Retinal pigment epithelial cell (primary cell): ENCODE measurements at places on chromosomes 5 and 9.

DNA sequence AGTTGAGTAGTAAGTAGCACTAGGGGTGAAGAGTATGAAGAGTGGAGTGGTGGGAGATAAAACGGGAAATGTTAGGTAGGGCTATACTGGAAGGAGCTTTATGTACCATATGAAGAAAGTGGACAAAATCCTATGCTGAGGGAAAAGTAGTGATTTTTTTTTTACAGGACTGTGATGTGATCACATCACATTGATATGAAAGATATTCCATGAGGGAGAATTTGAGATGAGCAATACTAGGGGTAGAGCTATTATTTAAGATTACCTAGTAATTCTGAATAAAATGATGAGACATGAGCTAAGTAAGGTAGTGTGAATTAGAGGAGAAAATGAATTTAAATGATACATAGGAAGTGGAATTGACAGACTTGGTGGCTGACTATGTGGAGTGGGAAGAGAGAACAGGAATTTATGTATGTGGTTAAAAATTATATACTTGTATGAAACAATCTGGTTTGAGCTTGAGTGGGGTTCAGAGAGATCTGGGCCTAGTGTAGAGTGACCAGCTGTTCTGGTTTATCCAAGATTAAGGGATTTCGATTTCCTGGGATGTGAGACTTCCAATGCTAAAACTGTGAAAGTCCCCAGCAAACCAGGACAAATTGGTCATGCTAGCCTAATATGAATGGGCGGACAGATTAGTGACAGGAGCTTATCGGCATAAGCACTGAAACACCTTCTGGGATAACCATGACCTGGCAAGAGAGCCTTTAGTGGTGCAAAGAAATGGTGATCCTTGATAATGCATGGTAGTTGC is 29.3 kb upstream of the STOM start:
- DNase-seq = no peak

DNA sequence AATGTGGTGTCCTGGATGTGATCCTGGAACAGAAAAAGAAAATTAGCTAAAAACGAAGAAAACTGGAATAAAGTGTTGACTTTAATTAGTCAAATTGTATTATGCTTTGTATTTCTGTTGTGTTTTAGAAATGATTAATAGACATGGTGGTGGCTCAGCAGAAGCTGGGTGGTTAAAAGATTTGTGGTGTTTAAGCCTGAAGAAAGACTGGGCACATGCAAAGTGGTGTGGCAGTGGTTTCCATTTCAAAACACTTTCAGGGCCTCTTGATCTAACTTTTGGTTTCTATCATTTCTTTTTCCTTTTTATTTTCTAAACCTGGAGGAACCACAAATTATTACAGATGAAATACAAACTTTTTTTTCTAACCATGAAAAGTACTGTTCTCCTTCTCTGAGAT is 44.1 kb downstream of the ADGRV1 start:
- DNase-seq = no peak

DNA sequence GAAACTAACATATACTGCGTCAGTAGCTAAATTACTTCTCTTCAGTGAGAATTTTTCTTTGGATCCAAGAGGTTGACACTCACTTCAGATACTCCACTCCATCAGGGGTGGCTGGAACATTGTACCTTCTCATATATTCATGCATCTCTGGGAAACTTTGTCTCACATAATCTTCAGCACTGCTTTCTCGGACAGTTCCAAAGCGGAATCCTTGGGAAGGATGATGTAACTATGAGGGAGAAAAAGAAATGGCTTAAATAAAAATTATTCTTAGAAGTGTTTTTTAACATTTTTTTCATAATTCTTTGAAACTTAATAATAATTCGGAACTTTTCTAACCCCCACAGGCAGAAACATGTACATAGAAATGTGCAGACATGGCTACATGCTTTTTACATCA is 33.4 kb upstream of the PPP3R2 start:
- no peak for DNase-seq

DNA sequence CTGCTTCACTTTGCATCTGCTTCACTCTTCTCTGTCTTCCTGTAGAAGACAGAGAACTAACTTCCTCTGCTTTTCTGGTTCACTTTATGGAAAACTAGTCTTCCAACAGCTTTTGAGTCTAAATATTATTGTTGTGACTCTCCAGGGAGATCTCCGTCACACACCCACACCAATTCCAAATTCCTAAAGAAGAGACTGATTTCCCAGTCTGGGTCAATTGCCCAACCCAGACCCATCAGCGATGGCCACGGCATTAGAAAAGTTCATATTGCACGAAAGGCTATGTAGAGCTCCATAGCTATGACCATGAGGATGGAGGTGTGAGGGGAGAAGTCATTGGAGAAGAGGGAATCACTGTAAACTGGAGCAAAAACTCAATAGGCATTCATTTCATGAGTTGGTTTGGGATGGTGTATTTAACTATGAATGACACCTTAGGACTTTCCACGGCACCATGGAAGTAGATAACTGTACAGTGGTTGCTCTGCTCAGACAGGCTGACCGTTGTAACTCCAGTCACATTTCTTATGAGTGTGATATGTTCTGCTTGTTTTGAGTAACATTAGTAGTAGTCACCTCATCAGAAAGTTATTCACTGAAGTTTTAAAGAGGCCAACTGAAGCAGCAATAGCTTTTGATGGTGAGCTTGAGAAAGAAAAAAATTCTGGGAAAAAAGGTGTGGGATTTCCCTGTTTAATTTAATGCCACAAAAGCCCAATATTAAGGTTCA is 78.1 kb upstream of the MAMDC2 start:
- no peak for DNase-seq

DNA sequence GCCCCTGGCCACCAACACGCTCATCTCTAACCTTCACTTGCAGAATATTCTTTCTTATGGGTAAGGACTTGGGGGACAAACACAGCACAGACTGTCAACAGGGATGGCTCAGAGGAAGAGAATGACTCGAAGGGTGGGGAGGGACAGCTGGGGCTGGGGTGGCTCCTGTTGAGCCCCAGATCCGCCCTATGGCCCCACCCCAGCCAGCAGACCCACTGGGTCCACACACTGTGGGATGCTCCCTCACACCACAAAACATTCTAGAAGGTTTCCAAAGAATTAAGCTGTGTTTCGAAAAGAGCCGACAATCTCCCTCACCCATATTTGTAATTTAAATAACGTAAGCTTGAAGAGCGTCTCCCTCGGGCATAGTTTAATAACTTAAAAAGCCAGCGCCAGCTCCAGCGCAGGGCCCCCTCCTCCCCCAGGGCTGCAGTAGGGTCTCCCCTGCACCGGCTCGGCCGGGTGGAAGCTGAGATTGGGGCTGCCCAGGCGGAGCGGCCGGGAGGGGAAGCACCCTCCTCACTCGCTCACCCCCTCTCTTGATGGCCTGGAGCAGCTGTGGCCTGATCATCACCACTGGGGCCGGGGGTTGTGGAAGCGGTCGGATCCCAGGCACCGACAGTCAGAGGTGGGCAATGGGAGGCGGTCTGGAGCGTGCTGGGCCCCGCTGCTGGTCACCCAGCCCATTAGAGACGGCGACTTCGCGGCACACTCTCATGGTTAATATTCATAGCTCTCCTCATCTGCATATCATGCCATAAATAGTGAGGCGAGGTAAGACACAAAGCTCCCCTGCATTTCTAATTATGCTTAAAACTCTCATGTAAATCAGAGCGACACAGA is 37.6 kb downstream of the NACC2 start:
- DNase-seq = no peak

DNA sequence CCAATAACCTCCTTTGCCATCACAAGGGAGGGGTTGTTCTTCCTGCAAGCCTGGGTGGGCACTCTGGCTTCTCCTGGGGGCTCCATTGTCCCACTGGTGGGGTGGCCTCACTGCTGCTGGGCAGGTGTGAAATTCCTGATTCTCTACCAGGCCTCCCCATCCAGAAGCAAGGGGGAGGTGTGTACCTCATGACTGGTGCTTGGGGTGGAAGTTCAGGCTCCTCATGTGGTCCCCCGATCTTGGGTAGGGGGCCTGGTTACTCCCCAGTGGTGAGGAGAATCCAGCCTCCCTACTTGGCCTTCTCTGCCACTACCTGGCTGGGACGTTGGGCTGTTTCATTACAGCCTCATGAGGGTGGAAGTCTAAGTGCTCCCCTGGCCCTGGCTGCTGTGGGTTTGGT is 433.9 kb downstream of the IRX2 start:
- DNase-seq = no peak

GRCh38 chr5:42495914-42496313 is 72.7 kb downstream of the GHR start:
- DNase-seq = no peak

DNA sequence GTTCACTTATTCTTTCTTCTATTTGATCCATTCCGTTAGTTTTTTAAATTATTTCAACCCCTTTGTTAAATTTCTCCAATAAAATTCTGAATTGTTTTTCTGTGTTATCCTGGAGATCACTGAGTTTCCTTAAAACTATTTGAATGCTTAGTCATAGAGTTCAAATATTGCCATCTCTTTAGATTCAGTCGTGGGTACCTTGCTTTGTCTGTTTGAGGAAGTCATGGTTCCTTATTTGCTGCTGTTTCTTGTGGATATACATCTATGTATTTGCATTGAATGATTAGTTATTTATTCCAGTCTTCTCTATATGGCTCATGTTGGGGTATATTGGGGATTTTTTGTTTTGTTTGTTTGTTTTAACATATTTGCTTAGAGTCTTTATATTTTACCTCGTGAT is 80.6 kb downstream of the HINT1 start:
- no peak for DNase-seq

DNA sequence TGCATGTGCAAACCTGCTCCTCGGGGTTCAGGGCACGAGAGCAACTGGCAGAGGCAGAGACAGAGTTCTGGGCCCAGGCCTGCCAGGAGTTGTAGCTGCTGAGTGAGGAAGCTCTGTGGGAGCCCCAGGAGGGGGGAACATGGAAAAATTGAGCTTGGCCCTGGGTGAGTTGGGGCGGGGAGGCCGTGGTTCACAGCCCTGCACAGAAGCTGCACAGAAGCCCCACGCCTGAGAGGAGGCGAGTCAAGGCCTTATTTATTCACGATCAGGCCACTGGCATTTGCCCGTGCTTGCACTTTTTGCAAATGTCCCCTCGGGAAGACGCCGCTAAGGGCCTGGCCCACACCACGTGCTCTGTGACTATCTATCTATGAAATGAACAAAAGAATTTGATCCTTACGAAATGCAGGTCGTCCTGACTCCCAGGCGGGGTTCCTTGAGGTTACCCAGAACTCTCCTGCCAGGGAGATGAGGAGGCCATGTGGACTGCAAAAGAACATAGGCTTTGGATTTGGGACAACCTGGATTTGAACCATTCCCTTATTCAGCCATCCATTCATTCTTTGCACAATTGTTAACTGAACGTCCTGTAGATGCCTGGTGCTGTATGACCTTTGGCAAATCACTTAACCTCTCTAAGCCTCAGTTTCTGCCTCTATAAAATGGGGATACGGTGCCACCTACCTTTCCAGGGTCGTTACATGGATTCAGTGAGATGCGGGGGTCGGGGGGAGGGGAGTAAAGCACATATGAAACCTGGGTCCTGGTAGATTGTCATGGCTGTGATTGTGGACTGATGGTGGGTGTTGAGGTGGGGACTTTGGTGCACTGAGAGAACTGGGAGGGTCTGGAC is 17.9 kb downstream of the COL27A1 start:
- no peak for DNase-seq

- peak; percentile 66 for DNase-seq
Observed at GRCh38 chr5:36950586-36951457, 74.3 kb downstream of the NIPBL start.

- no peak for DNase-seq
Observed at GRCh38 chr5:146047396-146047795, 58.0 kb downstream of the PLAC8L1 start.

GRCh38 chr9:4489562-4489918 is 728 bp upstream of the SLC1A1 start:
- DNase-seq = no peak

- DNase-seq = no peak
Observed at GRCh38 chr5:168401880-168402279, 84.4 kb upstream of the RARS1 start.

DNA sequence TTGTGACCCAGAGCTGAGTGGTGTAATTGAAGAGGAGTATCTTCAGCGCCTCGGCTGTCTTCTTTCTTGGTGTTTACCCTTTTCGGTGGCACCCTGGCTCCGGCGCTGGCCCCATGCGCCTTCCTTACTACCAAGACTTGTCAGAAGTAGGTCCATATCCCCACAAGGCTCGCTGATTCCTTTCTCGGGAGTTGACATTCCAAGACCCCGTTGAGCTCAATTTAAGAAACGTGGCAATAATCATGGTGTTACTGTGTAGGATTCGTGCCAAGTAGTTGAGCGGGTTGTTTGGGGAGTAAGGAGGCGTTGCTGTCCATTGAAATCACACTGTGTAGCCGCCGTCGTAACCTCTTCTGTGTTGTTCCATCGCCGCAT is 795 bp downstream of the NDUFAF2 start:
- peak; percentile 29 for DNase-seq

GRCh38 chr9:121494192-121494591 is 5.5 kb downstream of the GGTA1 start:
- no peak for DNase-seq

GRCh38 chr9:110502842-110503241 is 76.7 kb downstream of the SVEP1 start:
- no peak for DNase-seq

- DNase-seq = no peak
Observed at GRCh38 chr5:180606215-180606785, 15.0 kb upstream of the SCGB3A1 start.

DNA sequence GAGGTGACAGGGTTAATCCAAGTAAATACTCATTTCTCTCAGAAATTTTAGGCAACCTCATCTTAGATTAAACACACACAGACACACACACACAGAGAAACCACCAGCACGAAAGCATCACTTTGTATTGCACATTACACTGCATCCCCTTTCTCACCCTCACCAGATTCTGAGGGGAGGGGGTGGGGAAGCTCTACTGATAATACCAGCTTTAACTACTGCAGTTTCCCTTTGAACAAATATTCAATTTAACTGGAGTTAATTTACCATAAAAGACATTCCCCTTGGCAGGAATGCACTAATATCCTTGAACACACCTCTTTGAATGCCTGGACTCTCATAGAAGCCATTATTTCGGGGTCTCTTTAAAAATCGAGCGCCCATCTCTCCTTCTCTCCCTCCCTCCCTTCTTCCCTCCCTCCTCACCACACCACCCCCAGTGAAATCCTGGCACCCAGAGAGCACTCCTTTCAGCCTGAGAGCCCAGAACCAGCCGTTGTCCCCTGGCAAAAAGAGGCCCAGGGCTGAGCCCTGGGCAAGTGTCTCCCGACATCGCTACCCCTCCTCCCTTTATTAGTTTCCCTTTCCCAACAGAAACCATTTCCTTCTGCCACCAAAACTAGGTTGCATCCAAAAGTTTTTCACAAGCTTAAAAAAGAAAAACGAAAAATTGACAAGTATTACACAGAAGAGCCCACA is 2.8 kb upstream of the NFIB start:
- DNase-seq = no peak

- DNase-seq = no peak
Observed at GRCh38 chr5:140349244-140349643, 2.8 kb upstream of the HBEGF start.

DNA sequence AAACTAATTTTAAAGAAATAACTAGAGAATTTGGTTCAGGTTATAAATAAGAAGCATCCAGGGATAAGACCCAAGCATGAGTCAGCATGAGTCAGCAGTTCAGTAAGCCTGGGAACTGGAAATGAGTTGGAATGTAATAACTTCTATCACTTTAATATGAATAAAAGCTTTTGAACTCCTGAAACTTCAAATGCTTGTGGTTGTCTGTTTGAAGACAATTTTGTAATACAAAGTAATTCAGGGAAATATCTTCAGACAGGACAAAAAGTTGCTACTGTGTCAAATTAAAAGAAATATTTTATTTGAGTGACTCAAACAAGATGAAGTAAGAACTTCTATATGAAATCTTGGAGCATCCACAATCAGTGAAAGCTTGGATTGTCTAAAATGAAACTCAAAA is 331.2 kb upstream of the DAB2 start:
- DNase-seq = peak; percentile 88

GRCh38 chr5:169351721-169352120 is 50.8 kb upstream of the SLIT3 start:
- no peak for DNase-seq
